Substantia nigra (tissue), 51 donors: ENCODE measurements at places on chromosomes 2 and 18.

GRCh38 chr2:136059036-136059472 lies 58.9 kb downstream of the CXCR4 start:
- DNase-seq: no peak

GRCh38 chr2:16861530-16861929 lies 195.9 kb upstream of the CYRIA start:
- DNase-seq: no peak

DNA sequence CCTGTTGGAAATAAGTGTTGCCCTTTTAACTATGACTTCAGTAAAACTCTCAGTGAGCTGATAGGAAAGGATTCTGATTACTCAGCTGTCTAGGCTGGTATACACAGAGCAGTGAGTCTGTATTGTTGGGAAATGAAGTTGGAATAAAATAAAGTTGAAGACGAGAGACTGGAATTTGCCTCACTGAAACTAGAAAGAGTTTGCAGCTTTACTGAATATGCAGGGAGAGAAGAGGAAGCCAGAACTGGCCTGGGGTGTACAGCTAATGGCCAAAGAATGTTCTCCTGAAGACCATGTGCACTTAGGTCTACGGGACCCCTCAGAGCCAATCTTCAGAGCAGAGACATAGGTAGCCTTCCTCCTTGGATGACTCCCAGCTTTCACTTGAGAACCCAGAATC lies 26.5 kb downstream of the EIF4E2 start:
- DNase-seq: no peak

GRCh38 chr2:134897932-134898331 lies 20.7 kb upstream of the CCNT2 start:
- DNase-seq: no peak

GRCh38 chr2:150167711-150168110 lies 319.8 kb downstream of the RND3 start:
- no peak for DNase-seq

DNA sequence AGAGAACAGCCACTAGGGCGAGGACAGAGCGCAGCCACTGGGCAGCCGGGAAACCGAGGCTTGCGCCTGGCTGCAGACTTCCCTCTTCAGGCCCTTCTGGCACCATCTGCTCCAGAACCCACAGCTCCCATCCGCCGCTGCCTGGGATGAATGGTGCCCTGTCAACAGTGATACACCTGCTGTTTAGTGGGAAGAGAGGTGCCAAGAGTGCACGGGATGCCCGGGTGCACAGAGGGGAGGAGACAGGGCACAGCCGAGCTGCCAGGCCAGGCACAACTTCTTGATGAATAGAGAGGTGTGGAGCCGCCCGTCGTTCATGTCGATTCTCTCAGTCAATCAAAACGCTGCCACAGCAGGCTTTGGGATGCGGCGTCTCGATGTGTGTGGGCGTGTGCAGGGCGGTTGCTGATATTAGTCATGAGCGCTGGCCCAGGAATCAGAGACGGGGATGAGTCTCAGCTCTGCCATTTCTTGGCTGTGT lies 39.5 kb downstream of the RRM2 start:
- DNase-seq: no peak
